Smooth muscle cell of trachea (primary cell): ENCODE measurements at places on chromosomes 2 and 18. TPM values are rescaled to one million over a fixed set of nuclear protein-coding genes. Genes with fewer than 3 reads are reported as not detected.

Gene SPP2
- not detected in 2 replicates for total RNA-seq

Gene KIAA2012
- 0.17 TPM in 1 of 2 replicates, not detected in the other for total RNA-seq

Gene SGO2
- total RNA-seq: 2.2 and 22.3 TPM in 2 replicates

Gene CHST9
- total RNA-seq: not detected in 2 replicates

Gene XDH
- 0.87 and 1.3 TPM in 2 replicates for total RNA-seq

Gene GTF2A1L
- total RNA-seq: 0.66 and 0.87 TPM in 2 replicates

Gene SIX3
- total RNA-seq: not detected in 2 replicates

Gene GALR1
- total RNA-seq: under 0.01 TPM in 1 of 2 replicates, not detected in the other

Gene FBXO41
- total RNA-seq: 1.9 and 3.1 TPM in 2 replicates

Gene ANKRD62
- total RNA-seq: not detected in 2 replicates

Gene SMYD1
- total RNA-seq: not detected in 2 replicates

Gene GPR39
- total RNA-seq: 1.3 and 3.3 TPM in 2 replicates

Gene HOXD12
- not detected in 2 replicates for total RNA-seq

Gene BOLL
- total RNA-seq: not detected in 2 replicates

Gene GBX2
- total RNA-seq: not detected in 2 replicates

Gene CCDC74A
- 9.0 and 12.7 TPM in 2 replicates for total RNA-seq

Gene VWC2L
- total RNA-seq: not detected in 2 replicates

Gene CFAP65
- total RNA-seq: under 0.01 TPM in 1 of 2 replicates, not detected in the other

Gene TRIB2
- 16.6 and 18.4 TPM in 2 replicates for total RNA-seq

Gene NCKAP5
- total RNA-seq: 1.8 and 3.5 TPM in 2 replicates

Gene SLC11A1
- under 0.01 and 0.33 TPM in 2 replicates for total RNA-seq

Gene UGT1A3
- not detected in 2 replicates for total RNA-seq

Gene CHRND
- not detected in 2 replicates for total RNA-seq

Gene ASTL
- total RNA-seq: 0.17 TPM in 1 of 2 replicates, not detected in the other

Gene MYCN
- not detected in 2 replicates for total RNA-seq

Gene DSG1
- total RNA-seq: not detected in 2 replicates

Gene KLHL41
- 5.4 and 9.8 TPM in 2 replicates for total RNA-seq

Gene UPP2
- under 0.01 TPM in 1 of 2 replicates, not detected in the other for total RNA-seq

Gene RMDN2
- 4.6 and 5.1 TPM in 2 replicates for total RNA-seq

Gene SAG
- not detected in 2 replicates for total RNA-seq

Gene RAB6C
- total RNA-seq: not detected in 2 replicates

Gene ATP9B
- 30.4 and 34.7 TPM in 2 replicates for total RNA-seq

Gene OR6B2
- total RNA-seq: 0.17 TPM in 1 of 2 replicates, not detected in the other

Gene NMUR1
- total RNA-seq: under 0.01 and 0.17 TPM in 2 replicates

Gene ICOS
- not detected in 2 replicates for total RNA-seq

Gene ME2
- 37.5 and 49.5 TPM in 2 replicates for total RNA-seq

Gene CLIP4
- total RNA-seq: 63.6 and 85.7 TPM in 2 replicates

Gene ACMSD
- total RNA-seq: not detected in 2 replicates

Gene SS18
- 86.8 and 103 TPM in 2 replicates for total RNA-seq

Gene ZNF385B
- not detected in 2 replicates for total RNA-seq

Gene GNLY
- total RNA-seq: not detected in 2 replicates

Gene OTOF
- not detected in 2 replicates for total RNA-seq

Gene ERCC3
- 39.4 and 55.7 TPM in 2 replicates for total RNA-seq

Gene LCLAT1
- 24.3 and 25.9 TPM in 2 replicates for total RNA-seq

Gene TGFA
- 0.73 TPM in 1 of 2 replicates, not detected in the other for total RNA-seq

Gene PTPRM
- total RNA-seq: 43.8 and 78.6 TPM in 2 replicates

Gene GATA6
- total RNA-seq: 5.7 and 7.9 TPM in 2 replicates
